ENCODE measurements at places on chromosomes 5 and 9.

- no peak for DNase-seq
Observed at GRCh38 chr9:32581512-32582143, 8.7 kb upstream of the NDUFB6 start.

DNA sequence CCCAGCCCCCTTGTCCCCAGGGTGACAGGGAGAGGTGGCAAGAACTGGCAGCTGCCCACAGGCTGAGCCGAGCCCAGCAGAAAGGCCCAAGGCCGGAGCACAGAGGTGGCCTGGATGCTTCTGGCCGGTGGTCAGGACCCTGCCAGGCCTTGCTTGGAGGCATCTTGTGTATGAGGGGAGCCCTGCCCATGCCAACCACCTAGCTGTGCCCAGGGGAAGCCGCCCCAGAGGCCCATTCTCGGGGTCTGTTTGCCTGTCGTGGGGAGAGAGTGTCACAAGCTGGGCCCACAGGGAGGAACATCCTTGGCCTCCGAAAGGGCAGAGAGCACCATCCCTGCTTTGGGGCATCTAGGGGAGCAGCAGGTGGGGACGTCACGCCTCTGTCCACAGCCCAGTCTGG, 10.0 kb downstream of the NKD2 start:
- no peak for DNase-seq

- no peak for DNase-seq
Observed at GRCh38 chr9:114096041-114096511, 3.0 kb downstream of the KIF12 start.

DNA sequence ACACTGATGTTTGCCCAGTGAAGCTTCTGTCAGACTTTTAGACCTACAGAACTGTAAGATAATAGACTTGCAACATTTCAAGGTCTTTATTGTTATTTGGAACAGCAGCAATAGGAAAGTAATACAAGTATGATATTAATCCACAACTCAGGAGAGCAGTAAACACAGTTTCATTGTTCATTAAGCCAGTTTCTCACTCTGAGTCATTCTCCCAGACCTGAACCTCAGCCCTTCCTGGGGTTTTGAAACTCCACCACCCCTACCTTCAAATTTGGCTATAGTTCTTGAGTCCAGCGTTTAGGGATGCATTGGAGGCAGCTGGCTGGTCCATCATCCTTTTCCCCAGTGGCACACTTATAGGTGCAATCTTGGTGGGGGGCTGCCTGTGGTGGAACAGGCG, 203.2 kb downstream of the RAB3C start:
- DNase-seq = no peak

DNA sequence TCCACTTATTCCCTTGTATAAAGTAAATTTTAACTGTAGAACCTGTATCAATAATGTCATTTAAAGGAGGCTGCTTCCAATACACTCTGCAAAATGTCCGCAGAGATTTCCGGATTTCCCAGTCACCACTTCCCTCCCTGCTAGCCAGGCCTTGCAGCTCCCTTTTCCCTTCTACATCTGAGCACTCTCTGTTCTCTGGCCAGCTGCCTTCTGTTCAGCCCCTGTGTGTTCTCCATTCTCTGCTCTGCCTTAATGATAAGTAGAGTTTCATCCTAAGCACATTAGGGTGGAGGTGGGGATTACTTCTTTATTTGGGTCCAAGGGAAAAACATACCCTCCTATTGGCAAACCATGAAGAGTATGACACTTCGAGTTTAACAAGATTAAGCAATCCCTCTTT, 719.6 kb upstream of the WWC1 start:
- DNase-seq = no peak

GRCh38 chr5:5192681-5193080, 52.6 kb downstream of the ADAMTS16 start:
- no peak for DNase-seq

DNA sequence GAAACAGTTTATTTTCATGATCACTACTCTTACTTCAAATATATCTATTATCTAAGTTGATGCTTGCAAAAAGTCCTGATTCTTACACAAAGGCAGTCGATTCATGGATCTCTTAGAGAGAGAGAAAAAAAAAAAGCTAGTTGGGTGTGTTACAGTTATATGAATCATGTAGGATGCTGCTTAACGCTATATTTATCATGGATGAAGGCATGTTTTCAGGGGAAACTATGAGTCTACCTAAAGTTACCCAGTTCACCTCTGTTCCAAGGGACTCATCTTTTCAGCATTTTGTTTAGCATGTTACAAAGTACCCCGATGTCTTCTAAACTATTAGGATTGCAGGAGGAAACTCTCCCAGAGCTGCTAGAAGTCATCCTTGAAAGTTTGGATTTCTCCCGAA, 13.5 kb downstream of the TMC1 start:
- no peak for DNase-seq

GRCh38 chr9:120713257-120714087, 798 bp downstream of the MEGF9 start:
- peak; percentile 21 for DNase-seq

DNA sequence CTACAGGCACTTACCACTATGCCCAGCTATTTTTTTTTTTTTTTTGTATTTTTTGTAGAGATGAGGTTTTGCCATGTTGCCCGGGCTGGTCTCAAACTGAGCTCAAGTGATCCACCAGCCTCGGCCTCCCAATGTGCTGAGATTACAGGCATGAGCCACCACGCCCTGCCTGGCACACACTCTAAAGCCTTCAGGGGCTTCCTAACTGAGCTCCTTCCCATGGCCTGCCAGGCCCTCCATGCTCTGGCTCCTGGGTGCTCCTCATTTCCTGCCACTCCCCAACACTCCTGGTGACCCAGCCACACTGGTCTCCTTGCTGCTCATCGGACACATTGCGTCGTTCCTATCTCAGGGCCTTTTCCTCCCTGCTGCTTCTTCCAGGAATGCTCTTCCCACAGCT, 61.5 kb downstream of the CARTPT start:
- DNase-seq = no peak

GRCh38 chr9:104858271-104858670, 69.7 kb downstream of the ABCA1 start:
- no peak for DNase-seq

DNA sequence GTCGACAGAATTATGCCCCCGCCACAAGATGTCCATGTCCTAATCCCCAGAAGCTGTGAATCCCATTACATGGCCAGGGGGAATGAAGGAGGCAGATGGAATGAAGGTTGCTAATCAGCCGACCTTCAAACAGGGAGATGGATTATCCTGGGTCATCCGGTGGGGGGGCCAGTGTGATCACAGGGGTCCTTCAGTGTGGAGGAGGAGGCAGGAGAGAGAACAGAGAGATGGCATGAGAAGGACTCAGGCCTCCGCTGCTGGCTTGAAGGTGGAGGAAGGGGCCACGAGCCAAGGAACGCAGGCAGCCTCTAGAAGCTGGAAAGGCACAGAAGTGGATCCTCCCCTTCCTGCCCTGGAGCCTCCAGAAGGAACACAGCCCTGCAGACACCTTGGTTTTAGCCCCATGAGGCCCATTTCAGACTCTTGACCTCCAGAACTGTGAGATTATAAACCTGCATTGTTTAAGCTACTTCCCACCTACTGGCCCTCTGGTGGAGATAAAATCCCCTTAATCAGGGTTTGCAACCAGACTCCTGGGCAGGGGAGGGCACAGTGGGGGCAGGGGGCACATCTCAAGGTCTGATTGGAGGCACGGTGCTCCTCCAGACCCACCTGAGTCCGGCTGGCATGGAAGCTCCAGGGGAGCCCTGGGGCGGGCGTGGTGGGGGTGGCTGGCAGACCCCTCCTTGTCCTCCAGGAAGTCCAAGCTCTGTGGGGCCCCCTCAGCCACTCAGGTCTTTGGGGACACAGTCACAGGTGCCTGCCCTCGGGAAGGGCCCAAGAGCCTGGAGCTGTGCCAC, 13.8 kb downstream of the PTGES2 start:
- no peak for DNase-seq

- DNase-seq = no peak
Observed at GRCh38 chr5:10331341-10331796, 22.1 kb upstream of the MARCHF6 start.

GRCh38 chr5:88875341-88876234, 7.4 kb downstream of the MEF2C start:
- DNase-seq = no peak

DNA sequence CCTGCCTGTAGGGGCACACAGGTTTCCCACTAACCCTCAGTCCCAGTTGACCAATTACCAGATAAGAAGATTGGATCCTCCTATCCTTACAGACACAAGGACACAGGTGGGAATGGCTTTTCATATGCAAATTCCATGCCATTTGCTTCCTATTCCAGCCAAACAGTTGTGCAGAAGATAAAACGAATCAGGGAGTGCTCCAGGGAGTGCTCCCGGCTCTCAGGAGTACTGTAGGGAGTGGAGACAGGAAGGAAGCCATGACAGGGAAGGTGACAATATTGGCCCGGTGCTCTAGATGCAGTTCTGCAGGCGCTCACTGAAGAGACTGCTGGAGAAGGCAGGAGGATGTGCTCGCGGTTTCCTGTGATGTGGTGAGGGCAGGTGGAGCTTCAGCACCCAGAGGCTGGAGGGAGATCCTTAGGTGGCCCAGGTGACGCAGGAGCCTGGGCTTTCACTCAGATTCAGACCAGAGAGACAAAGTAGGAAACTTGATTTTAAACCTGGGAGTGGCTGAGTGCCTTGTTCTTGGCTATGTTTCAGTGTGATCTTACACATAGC, 260.0 kb downstream of the AUH start:
- peak; percentile 57 for DNase-seq

DNA sequence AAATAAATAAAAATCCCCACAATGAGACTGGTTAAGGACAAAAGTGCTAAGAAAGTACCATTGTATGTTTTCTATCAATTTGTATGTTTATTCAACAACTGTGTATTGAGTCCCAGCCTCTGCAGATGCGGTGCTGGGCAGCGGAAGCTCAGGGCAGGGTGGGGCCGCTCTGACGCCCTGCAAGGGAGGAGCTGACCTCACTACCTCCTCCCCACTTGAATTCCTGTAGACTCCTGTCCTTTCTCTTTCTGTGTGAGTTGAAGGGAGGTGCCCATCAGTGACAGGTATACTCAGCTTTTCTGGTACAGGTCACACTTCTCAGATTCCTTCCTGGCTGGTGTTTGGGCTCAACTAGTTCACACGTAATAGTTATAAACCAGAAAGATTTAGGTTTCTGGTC, 27.0 kb downstream of the ANGPTL2 start:
- no peak for DNase-seq

DNA sequence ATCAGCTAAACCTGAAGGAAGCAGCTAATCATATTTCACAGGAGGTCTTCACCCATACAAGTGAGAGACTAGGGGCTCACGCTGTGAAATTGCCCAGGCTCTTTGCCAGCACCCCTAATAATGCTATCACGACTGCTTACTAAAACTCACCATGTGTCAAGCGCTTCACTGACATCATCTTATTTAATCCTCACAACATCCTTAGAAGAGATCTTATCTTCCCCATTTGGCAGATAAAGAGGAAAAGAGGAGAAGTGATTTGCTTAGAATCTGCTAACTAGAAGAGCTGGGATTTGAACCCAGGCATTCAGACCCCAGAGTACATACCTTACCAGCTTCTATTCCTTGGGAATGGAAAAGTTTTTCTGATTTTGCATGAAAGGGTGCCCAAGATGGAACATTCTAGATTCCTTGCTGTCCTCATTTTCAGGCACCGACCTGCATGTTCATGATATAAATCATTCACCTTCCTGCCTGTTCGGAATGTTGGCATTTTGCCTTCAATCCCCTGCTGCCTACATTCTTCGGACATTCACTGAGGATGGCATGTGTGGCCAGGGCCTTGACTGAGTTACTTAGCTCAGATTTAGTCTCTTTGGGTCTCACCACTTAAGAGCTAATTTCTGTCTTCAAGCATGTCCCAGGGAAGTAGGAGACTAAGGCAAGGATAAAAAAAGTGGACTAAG, 88.1 kb downstream of the SH3TC2 start:
- DNase-seq = no peak

- DNase-seq = no peak
Observed at GRCh38 chr9:19649336-19650041, 139.3 kb downstream of the SLC24A2 start.

GRCh38 chr9:26368241-26368640, 524.4 kb downstream of the CAAP1 start:
- DNase-seq = no peak

DNA sequence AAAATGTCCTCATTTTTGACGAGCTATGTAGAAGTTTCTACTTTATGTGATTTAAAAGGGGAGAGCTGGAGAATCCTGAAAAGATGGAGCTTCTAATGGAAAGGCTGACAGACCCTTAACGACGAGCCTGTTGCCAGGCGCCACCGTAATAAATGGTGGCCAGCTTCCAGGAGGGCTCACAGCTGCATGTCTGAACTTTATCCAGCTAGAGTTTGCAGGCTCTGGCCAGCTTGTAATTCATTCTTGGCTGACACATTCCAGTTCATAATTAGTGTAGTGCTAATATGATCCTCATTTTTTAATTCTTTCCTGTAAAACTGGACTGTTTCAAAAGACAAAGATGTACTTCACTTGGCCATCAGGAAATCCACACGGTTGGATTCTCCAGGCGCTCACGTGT, 246.7 kb downstream of the GAS1 start:
- DNase-seq = no peak

DNA sequence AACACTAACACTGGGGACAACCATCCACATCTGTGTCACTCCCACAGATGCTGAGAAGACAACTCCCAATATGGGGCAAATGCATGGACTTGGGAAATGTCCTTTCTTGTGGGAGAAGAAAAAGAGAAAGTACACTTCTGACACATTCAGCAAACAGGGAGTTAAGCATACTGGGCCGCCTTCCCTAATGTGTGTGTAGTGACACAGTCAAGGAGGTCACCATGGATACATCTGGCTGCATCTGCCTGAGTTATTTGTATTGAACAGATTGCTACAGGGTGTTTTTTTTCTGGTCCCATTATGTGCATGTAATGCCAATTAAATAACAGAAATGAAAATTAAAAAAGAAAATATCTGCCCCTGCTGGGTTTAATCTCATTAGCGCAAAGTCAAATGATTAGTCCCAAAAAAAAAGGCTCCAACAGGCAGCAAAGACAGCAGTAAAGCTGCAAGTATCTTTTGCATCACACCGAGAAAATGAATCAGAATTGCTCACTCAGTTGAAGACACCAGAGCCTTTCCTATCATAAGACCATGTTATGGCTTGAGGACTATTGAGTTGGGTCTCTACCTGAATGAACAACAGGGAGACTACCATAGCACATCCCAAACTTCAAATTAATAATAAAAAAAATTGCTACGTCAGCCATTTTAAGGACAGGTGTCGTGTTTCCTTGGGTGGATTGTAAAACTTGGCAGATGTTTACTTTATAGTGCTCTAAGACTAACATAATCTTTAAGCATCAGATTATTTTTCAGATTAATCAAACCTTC, 395.9 kb downstream of the DTWD2 start:
- no peak for DNase-seq

GRCh38 chr5:86878250-86878649, 260.5 kb downstream of the COX7C start:
- no peak for DNase-seq

- no peak for DNase-seq
Observed at GRCh38 chr5:113035096-113035495, 58.5 kb downstream of the DCP2 start.

- DNase-seq = no peak
Observed at GRCh38 chr5:151023651-151024050, 3.3 kb downstream of the GPX3 start.

- DNase-seq = no peak
Observed at GRCh38 chr5:15737036-15737821, 237.2 kb downstream of the FBXL7 start.
